ENCODE measurements at places on chromosomes 11 and 22.
A peak's percentile ranks its signal among the peaks of the same experiment; 100 is the strongest.

DNA sequence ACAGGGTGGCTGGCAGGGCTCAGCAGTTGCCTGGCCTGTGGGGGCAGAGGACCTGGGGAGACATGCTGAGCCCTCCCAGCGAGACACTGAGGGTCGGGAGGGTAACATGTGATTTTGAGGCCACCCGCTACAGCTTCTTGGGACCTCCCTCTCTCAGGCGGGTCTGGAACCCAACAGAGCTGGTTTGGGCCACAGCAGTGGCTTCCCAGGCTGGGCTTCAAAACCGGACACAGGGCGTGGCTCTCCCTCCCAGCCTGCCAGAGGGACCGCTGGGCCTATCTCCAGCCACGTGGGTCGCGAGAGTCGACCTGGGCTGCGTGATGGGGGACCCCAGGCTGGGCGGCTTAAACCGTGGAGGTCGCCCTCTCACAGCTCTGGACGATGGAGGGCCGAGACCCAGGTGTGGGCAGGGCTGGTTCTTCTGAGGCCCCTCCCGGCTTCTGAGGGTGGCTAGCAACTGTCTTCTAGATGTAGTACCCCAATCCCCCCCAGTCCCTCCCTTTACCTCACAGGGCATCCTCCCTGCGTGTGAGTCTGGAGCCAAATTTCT, 91.7 kb downstream of the KCNQ1 start:
- no peak for DNase-seq

DNA sequence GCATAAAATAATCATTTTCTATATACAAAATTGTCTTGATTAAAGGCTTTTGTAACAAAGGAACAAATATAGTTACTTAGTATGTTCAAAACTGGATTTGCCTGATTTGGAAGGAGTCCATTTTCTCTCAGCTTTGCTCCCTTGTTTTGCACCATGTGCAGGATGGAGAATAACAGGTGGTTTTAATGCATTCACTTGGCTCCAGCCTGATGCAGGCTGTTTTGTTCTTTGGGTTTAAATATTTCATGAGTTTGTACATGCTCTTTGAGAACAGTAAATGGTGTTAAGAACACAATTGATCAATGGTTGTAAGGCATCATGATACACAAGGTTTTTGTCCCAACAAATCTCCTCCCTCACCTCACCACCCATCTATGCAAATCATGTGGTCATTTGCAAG, 886.9 kb upstream of the CCDC90B start:
- no peak for DNase-seq

DNA sequence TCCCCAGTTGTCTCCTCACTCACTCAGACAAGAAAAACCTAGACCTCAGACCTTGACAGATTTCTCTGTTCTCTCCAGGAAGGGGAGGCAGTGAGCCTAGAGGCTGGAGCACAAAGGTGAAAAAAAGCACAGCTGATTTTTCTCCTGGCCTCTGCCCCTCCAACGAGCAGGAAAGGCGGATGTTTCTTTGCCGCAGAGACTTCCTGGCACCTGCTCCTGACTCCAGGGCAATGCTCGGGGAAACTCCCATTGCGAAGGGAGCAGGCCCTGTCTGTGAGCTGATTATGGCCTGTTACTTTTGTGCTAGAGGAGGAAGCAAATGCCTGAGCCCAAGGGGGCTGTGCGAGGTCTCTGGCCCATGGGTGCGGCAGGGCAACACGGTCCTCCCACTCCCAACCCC, 25.4 kb downstream of the MS4A10 start:
- DNase-seq, result no peak

- no peak for DNase-seq
These were observed 47.8 kb upstream of the BMAL1 start for GRCh38 chr11:13229711-13230318.

GRCh38 chr11:80960381-80961029, 1519.7 kb upstream of the TENM4 start:
- no peak for DNase-seq

GRCh38 chr11:34174412-34175041, 69.1 kb downstream of the NAT10 start:
- no peak for DNase-seq

- DNase-seq, result peak; percentile 76
These were observed 21.3 kb downstream of the LAYN start for GRCh38 chr11:111561791-111562325.

DNA sequence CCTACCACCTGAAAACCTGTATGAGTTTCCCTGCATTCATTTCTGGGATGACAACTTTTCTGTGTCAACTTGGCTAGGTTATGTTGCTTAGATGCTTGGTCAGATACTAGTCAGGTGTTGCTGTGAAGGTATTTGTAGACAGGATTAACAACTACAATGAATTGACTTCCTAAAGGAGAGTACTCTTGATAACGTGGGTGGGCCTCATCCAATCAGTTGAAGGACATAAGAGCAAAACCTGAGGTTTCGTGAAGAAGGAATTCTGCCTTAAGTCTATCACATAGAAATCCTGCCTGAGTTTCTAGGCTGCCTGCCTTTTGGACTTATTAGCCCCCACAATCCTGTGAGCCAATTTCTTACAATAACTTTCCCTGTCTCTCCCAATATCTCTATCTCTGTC, 81.2 kb upstream of the TBCEL start:
- no peak for DNase-seq

GRCh38 chr11:65526744-65527143, 1.9 kb downstream of the SCYL1 start:
- DNase-seq, result no peak

DNA sequence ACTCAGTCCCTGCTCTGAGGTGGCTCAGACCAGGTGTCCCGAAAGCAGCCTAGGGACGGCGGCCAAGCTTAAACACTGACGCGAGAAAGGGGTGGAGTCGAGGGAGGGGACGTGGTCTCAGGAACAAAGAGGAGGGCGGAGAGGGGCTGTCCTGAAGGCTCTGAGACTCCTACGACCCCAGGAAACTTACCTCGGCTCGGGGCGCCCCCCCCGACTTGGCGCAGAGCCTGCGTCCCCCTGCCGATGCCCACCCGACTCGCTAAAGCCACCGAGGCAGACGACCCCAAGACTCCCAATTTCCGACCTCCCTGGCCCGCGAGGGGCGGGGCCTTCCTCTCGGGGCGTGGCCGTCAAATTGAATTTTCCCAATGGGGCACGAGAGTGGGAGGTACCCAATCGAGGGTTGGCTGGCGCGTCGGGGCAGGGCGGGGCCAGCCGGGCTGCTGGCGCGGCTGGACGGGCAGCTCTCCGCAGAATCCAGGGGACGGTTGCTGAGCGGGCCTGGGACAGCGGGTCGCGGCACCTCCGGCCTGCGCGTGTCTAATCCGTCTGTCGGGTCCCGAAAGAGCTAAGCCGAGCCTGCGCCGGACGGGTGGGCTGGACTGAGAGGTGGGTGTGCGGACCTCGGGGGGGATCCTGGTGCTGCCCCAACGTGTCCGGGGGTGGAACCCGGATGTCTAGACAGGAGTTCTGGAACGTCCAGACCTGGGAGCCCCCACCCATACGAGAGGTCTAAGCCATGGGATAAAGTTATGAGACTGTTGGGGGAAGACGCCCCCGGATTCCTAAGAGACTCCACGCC, at the start of gene SMTN:
SMTN (plus strand) TSS at position 471 of the 802 bp plus-strand sequence. CDS start 1,941 bp downstream, outside the sequence.
- no peak for DNase-seq

GRCh38 chr11:78332174-78332866, 85.3 kb downstream of the GAB2 start:
- no peak for DNase-seq

GRCh38 chr22:46213052-46213451, 37.0 kb downstream of the CDPF1 start:
- DNase-seq, result no peak

GRCh38 chr11:87125257-87125656, 87.5 kb downstream of the TMEM135 start:
- DNase-seq, result no peak

GRCh38 chr22:32997295-32997694, 60.9 kb downstream of the SYN3 start:
- no peak for DNase-seq

- no peak for DNase-seq
These were observed 9.1 kb downstream of the PPP6R3 start for GRCh38 chr11:68469642-68470041.

DNA sequence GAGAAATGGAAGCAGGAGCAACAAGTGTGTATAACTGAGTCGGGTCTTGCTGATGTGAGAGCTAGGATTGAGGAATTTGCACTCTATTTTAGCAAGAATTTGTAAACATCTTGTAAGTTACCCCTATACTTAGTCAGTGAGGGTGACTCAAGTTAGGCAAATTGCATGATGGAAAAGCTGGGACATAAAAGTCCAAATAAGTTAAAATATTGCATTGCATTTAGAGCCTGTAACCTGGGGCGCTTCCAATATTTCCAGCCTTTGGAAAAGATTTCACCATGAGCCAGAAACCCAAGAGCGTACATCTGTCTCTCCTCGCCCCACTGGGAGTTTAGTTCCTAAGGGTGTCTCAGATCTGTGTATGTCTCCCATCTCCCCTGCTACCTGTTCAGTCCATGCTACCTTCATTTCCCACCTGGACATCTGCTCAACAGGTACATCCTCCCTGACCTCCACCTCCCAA, 37.0 kb upstream of the ACCSL start:
- peak; percentile 85 for DNase-seq

GRCh38 chr22:32546935-32547334, 72.3 kb downstream of the FBXO7 start:
- no peak for DNase-seq

DNA sequence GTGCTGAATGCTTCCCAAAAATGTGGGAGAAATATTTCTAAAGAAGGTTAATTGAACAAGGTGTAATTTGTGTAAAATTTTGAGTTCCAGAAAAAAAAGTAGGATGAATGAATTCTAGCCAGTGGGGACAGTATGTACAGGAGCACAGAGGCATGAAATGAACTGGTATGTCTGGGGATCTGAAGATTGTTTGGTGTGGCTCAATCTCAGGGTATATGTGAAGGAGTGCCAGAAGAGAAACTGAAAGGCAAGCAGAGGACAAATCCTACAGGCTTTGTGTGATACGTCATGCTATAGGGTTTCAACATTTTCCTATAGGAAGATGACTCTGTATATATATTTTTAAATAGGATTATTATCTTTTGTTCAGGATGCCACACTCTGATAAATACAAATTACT, 126.9 kb downstream of the FAM181B start:
- no peak for DNase-seq

GRCh38 chr11:85886089-85887056, 31.2 kb downstream of the CCDC83 start:
- DNase-seq, result peak; percentile 91

- peak; percentile 24 for DNase-seq
These were observed 1.1 kb upstream of the EXT2 start for GRCh38 chr11:44094260-44094868.

GRCh38 chr11:65293909-65294381, 20.7 kb upstream of the CDC42EP2 start:
- no peak for DNase-seq

GRCh38 chr22:28441720-28442263, 237.8 kb downstream of the TTC28 start:
- DNase-seq, result peak; percentile 35

DNA sequence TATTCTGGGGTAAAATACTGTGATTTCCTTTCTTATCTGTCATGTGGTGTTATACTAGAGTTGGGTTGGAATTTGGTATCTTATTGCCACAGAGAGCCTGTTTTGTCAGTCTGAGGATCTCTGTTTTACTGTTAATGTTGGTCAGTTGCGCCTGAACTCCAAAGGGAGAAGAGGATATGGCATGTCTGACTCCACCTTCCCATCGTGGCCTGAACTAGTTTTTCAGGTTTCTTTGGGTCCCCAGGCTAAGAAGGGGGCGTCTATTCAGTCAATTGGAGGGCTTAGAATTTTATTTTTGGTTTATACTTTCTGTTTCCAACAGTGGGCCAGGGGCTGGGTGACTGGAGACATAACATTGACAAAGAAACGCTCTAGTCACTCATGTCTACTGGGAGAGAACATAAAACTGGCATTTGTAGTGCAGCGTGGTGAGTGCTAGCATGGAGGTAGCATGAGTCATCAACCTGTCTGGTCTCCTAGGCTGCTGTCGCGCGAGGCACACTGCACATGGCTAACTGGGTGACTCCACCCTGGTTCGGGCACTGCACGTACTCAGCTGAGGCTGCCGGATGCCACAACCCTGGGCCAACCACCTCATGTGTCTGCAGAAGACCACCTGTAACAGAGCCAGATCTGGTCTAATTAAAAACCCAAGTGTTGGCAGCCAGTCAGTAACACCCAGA, 120.1 kb upstream of the OR9Q1 start:
- no peak for DNase-seq

GRCh38 chr11:67437082-67437808, at the start of gene PTPRCAP:
TSS of gene PTPRCAP (minus strand) at chr11:67437682. CDS start at chr11:67437619, 63 bp downstream.
- no peak for DNase-seq

GRCh38 chr22:39959640-39960447, at the start of gene TMA7B:
TSS of gene TMA7B (plus strand) at chr22:39960397. CDS start at chr22:39964375, 3,978 bp downstream.
- DNase-seq, result no peak

DNA sequence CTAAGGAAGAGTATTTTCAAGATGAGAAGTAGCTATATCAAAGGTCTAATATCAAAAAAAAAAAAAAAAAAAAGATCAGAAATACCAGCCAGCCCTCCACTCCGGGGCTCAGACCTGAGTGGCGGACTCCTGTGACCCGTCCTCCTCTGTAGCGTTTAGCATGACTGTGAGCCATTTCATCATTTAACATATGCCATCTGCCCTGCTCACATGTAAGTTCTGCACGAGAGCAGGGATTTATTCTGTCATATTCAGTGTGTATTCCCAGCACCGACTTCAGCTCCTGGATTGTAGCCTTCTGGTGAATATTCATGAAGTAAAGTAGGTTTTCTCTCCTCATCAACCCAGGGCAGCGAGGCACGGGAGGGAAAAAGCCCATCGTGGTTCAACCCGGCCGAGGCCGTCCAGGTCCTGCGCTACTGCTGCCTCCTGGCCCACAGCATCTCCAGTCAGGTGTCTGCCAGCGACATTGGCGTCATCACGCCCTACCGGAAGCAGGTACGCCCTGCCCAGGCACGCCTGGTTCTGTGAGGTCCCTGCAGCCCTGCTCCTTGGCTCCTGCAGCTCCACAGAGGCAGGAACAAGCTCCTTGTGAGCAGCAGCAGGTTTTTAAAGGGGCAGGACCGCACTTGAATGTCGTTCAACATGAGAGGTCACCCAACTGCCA, 12.7 kb upstream of the PANX2 start:
- DNase-seq, result no peak

DNA sequence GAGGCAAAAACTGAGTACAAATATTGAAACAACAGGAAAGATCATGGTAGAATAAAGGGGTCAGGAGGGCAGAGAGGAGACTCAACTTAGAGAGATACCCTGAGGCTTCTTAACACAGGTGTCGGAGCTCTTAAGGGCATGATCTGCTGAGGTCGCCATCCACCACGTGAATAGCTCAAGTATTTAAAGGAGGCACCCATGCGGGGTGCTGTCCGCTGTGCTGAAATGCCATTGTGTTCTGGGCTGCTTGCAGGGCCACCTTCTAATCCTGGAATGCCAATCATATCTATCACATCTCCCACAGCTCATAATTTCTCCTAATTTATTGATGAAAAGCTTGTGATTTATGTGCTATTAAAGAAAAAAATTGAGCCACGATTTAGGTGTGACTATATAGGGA, 90.2 kb downstream of the SEZ6L start:
- no peak for DNase-seq

GRCh38 chr22:43428005-43428485, 16.2 kb downstream of the MPPED1 start:
- DNase-seq, result no peak

DNA sequence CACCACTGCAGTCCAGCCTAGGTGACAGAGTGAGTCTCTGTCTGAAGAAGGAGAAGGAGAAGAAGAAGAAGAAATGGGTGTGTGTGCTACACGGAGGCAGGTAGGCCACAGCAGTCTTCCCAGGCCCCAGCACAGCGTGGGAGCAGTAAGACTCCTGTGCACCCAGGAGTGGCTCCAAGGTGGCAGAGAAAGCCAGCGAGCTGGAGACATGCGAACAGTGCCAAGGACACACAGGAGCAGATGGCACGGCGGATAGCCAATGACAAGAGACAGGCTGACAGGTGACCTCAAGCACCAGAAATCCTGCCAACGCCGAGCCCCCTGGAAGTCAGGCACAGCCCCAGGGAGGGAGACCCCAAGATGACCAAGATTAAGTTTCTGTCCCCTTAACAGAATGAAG, 9.0 kb upstream of the SCGB1A1 start:
- DNase-seq, result no peak
